ENCODE measurements at places on chromosomes 6 and 20. TPM values are rescaled to one million over a fixed set of nuclear protein-coding genes. Genes with fewer than 3 reads are reported as not detected.

DNA sequence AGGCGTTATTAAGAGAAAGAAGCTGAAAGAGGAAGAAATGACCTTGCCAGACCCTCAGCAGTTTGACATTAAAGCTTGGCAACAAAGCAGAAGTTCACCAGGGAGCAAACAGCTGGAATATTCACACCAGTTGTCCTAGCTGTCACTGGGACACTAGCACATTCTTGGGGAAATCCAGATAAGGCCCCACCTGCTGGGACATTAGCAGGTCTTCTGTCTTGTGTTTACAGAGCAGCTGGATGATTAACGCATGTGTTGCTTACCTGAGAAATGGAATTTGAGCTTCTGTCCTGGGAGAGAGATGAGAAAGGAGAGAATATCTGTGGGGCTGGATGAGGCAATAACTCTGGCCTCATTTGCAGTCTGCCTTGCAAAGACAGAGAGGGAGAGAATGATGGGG, 137.6 kb upstream of the RIN2 start:
- DNase-seq = no peak

GRCh38 chr20:37413379-37413778, 67.4 kb downstream of the SRC start:
- no peak for DNase-seq

DNA sequence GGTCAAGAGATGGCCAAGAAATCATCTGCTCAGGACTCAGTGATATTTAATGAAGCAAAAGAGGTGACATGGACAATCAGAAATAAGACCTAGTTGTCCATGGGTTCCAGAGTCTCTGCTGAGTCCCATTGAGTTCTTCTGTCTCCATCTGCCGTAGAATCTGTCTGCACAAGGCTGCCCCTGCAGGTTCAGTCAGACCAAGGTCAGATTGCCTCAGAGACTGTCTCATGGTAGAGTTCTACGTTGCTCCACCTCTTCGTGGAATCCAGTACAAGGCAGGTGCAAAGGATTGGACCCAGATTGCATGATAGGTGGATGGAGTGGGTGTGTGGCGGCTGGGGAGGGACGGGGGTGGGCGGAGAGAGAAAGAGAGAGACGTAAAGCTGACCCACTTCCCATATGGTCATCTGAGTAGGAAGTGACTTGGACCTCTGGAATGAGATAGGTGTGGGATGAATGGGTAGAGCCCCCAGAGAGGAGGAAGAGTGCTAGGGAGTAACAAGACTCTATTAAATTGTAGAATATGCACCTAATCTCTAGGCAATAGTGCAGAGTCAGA, 75.3 kb downstream of the SOBP start:
- no peak for DNase-seq

DNA sequence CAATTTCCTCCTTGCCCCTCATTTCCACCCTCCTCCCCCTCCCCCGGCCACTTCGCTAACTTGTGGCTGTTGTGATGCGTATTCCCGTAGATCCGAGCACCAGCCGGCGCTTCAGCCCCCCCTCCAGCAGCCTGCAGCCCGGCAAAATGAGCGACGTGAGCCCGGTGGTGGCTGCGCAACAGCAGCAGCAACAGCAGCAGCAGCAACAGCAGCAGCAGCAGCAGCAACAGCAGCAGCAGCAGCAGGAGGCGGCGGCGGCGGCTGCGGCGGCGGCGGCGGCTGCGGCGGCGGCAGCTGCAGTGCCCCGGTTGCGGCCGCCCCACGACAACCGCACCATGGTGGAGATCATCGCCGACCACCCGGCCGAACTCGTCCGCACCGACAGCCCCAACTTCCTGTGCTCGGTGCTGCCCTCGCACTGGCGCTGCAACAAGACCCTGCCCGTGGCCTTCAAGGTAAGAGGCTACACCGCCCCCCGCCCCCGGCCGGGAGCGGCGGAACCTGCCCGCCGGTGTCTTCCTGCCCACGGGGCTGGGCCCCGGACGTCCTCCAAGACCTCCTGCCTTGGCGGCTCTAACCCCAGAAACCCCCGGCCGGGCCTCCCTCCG, 44.9 kb upstream of the SUPT3H start:
- DNase-seq = peak; percentile 60

DNA sequence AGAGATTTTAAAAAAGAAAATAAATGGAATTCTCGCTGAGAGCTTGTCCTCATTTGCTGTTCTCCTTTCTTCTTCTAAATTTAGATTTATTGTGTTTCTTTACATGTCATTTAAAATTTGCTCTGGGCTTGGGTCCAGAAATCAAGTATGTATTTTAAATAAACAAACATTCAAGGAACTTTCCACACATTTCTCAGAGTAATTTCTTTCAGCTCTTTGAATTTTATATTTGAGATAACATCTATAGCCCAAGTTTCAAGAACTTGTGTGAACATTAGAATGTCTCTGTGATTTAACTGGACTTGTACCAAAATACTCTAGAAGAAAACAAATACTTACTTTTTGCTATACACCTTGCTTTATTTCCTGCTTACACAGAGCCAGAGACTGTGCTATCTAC, 192.3 kb downstream of the TMEM200A start:
- DNase-seq = no peak

DNA sequence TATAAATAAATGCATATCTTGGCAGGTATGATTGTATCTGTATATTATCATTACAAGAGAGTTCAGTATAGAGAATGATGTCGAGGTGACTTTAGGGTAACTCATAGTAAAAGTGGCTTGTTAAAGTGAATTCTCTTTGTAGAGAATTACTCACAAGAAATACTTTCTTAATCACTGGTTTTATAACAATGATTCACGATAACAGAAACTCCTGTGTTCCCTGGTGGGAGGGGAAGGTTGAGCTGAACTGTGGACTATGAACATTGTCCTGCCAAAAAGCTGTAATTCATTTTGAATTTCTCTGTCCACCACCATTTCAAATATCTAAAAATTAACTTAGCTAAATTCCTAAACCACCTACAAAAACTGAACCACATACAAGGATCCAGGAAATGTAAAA, 7.7 kb downstream of the TPMT start:
- no peak for DNase-seq

- no peak for DNase-seq
Measured at GRCh38 chr6:27422651-27423332, 34.2 kb downstream of the ZNF391 start.

DNA sequence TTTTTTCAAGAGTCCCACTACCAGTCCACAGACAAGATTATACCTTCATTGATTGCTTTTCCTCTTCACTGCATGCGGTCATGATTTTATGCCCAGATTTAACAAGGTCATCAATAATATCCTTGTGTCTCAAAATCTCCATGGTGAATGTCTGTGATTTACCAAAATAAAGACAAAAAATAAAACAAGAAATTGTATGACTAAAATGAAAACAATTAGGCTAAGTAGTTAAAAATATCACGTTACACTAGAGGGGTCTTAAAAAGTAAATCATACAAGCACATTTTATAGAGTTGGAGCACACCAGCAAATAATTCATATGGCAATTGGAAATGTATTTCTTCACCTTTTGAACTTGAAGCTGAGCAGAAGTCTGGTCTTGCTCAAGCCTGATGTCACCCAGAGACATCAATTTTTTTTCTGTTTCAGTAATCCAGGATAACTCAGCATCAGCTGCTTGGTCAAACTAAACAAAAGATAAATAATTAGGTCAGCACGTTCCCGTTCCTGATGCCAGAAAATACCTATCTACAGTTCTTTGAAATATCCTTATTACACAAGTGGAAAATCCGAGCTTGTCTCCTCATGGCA, 125.4 kb downstream of the DST start:
- no peak for DNase-seq

- no peak for DNase-seq
Measured at GRCh38 chr6:107784669-107785068, 39.4 kb downstream of the SCML4 start.

DNA sequence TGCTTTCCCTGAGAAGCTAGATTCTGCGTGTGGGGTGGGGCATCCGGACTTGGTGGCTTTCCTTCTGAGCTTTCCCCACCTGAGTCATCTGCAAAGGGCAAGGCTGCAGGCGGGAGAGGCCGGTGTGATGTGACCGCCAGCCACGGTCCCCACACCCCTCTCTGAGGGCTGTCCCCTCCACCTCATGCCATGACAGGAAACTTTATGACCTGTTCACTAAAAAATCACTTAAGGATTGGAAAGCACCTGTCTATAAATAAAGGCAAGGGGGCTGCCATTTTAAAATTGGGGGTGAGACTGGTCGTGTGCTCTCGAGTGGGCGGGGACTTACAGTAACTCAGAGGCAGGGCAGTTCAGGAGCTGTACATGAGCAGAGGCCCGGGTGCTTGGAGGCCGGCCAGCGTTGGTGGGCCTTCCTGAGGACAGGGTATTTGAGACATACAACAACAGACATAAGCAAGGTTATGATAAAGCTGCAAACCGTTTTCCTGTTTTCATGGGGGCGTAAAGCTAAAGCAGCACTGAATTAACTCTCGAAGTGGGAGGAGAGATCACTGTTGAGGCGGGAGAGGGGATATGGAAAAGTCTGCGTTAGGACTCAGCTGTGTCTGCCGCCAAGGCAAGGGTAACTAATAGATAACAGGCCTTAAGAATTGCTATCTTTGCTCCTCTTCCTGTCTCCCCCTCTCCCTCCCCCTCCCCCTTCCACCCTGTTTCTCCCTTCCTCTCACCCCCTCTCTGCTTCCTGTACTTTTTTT, 16.1 kb upstream of the SERPINB1 start:
- peak; percentile 69 for DNase-seq

DNA sequence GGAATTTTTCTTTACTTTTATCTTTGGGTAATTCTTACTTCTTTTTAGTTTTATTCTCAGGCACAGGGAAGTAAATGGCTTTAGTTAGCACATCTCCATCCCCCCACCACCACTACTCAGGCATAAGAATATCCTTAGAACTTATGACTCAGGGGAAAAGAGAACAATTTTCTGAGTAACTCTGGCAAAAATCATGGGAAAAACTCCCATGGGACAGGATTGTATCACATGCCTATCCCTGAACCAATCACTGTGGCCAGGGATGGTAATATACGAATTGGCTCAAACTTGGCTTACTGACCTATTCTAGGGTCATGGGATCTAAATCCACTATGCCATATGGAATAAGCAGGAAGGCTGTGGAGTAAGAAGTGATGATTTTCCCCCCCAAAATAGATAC, 339.1 kb downstream of the BTBD3 start:
- no peak for DNase-seq

GRCh38 chr6:140586426-140587061, 1212.1 kb upstream of the CITED2 start:
- DNase-seq = peak; percentile 28

- DNase-seq = no peak
Measured at GRCh38 chr20:59775687-59776055, 157.8 kb downstream of the SYCP2 start.

The SIGLEC1 gene
- total RNA-seq = 7.1 TPM

The SLC26A8 gene
- total RNA-seq = not detected

The IRF4 gene
- 0.32 TPM for total RNA-seq

The LGSN gene
- total RNA-seq = not detected

The ABCF1 gene
- total RNA-seq = 37.8 TPM

The MATN4 gene
- total RNA-seq = not detected

Data from left ventricle myocardium superior (tissue), 1 donor.